ENCODE measurements at places on chromosomes 4 and X. TPM values are rescaled to one million over a fixed set of nuclear protein-coding genes. Genes with fewer than 3 reads are reported as not detected.

TECRL gene
- 0.62 TPM for polyA plus RNA-seq

CT55 gene
- 4.5 TPM for polyA plus RNA-seq

NXF2B gene
- 6.3 TPM for polyA plus RNA-seq

SPINK2 gene
- polyA plus RNA-seq: 633 TPM

PWWP3B gene
- polyA plus RNA-seq: 22.3 TPM

SYTL5 gene
- 1.0 TPM for polyA plus RNA-seq

STS gene
- polyA plus RNA-seq: 4.6 TPM

BMX gene
- 1.2 TPM for polyA plus RNA-seq

ABCD1 gene
- polyA plus RNA-seq: 34.3 TPM

ARMCX4 gene
- 4.5 TPM for polyA plus RNA-seq

All from testis (tissue), 5 donors.